Effector memory CD4-positive, alpha-beta T cell (primary cell): ENCODE measurements at places on chromosomes 13 and 19.

- no peak for DNase-seq
Observed at GRCh38 chr13:21684576-21684975, 13.7 kb downstream of the FGF9 start.

DNA sequence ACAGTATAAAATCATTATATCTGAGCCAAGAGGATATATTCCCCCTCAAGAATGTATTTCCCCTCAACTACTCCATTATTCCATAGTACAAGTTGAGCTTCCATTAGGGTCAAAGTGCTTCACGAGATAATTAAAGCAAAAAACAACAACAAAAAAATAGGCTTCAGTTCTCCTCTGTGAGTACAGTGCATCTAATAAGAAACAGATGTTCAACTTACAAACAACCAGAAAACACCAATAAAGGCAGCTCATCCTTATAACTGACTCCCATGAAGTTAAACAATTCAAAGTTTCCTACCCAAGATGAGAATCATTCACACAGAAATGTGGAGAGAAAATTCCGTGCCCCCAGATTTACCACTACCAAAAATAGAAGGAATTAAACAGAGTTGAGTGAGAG is 854.4 kb downstream of the PCDH9 start:
- DNase-seq: no peak

DNA sequence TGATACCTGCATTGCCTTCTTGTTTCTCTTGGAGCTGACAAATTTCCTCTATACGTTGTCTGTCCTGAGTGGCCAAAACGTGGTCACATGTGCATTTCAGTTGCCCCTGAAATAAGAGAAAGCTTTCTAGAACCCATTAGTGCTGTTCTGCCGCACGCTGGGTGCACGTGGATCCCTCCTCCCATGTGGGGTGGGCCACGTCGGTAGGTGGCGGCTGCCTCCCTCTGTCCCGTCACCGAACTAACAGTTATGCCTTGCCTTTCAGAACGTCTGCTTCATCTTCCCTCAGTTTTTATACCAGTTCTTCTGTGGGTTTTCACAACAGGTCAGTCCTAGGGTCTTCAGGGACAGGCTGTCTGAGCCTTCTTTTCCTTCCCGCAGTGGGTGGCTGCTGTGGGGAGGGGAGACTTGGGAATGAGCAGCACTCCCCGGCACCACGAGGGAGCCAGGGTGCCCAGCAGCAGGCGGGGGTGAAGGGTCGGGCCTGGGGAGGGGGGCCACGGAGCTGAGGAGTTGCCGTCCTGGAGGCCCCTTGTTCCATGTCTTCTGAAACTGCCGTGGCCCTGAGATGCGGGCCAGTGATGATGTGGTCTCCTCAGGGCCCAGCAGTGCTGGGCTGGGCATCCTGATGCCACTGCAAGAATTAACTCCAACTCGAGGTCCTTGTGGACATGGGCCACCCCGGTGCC is 109.7 kb upstream of the MCF2L start:
- no peak for DNase-seq

- DNase-seq: no peak
Observed at GRCh38 chr19:11191273-11191755, 6.0 kb downstream of the KANK2 start.

GRCh38 chr13:54950546-54950945 is 1921.9 kb downstream of the OLFM4 start:
- no peak for DNase-seq
